PC-9 (cell line): ENCODE measurements at places on chromosomes 13 and 19. TPM values are rescaled to one million over a fixed set of nuclear protein-coding genes. Genes with fewer than 3 reads are reported as not detected.

SLC10A2 gene
- not detected in 2 replicates for total RNA-seq

SIGLEC14 gene
- total RNA-seq = not detected in 2 replicates

DPP9 gene
- total RNA-seq = 83.3 and 85.3 TPM in 2 replicates

STOML3 gene
- not detected in 2 replicates for total RNA-seq

ZNF829 gene
- total RNA-seq = 2.6 and 3.1 TPM in 2 replicates

ANGPTL8 gene
- total RNA-seq = not detected in 2 replicates

LRRC25 gene
- not detected in 2 replicates for total RNA-seq

DNA sequence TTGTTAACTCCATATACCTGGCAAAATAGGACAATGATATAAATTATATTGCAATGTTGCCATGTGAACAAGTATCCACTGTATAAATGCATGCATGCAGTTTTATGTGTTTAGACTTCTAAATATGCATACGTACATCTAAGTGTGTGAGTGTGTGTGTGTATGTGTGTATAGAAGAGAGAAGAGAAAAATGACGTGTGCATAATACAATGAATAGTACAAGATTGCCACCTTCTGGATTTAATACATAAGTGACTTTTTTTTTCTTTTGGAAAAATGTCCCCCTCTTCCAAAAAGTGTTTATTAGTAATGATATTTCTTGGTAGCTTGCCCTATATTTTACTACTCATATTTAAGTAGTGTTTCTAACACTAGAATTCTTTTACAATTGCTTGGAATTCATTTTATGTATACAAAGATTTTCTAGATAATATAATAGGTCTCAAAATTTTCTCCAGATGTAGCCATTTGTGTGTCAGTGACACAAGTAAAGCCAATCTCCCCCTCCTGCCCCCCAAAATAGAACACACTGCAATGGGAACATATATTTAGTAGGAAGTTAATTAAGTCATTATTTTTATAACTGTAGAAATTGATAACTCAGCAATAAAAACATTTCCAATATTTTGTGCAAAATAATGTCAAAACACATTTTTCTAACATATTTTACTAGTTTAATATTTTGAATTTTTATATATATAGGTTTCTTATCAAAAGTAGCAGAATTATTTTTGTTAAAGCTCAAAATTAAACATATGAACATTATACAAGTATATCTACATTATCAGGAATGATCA lies 783.3 kb upstream of the ATXN8OS start:
- H3K36me3 ChIP-seq = no peaks in the 10 kb centered on the region
- no peaks in the 10 kb centered on the region for H3K27me3 ChIP-seq
- DNase-seq = no peak
- no peaks in the 10 kb centered on the region for H3K4me1 ChIP-seq

DNA sequence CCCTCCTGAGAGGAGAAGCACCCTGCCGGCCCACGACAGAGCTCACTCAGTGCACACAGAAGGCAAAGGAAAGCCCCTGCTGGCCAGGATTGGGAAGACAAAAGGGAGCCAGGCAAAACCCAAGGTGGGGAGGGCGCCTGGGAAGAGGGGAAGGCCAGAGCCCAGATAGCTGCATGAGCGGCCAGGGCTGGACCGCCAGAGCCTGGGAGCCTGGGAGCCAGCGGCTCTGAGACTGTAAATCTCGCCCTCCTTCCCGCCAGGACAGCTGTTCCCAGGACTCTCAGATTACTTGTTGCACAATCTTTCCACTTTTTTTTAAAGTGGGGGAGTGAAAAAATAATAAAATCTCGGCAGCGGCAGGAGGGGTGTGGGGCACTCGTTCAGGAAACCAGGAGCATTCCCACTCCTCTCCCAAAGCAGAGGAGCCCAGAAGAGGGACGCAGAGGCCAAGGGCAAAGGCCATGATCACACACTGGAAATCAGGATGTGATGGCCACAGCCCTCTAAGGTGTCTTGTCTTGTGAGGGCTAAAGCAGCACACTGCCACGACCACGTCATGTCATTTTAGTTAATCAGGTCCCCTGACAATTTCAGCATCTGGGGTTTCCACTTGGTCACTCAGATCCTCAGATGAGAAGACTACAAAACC lies 19.6 kb upstream of the EPHX3 start:
- DNase-seq = peak; percentile 72
- peaks cover 44% of the 10 kb centered on the region for H3K36me3 ChIP-seq
- peaks cover 39% of the 10 kb centered on the region for H3K4me1 ChIP-seq
- no peak overlapping the region for H3K4me3 ChIP-seq
- H3K27me3 ChIP-seq = no peaks in the 10 kb centered on the region

DNA sequence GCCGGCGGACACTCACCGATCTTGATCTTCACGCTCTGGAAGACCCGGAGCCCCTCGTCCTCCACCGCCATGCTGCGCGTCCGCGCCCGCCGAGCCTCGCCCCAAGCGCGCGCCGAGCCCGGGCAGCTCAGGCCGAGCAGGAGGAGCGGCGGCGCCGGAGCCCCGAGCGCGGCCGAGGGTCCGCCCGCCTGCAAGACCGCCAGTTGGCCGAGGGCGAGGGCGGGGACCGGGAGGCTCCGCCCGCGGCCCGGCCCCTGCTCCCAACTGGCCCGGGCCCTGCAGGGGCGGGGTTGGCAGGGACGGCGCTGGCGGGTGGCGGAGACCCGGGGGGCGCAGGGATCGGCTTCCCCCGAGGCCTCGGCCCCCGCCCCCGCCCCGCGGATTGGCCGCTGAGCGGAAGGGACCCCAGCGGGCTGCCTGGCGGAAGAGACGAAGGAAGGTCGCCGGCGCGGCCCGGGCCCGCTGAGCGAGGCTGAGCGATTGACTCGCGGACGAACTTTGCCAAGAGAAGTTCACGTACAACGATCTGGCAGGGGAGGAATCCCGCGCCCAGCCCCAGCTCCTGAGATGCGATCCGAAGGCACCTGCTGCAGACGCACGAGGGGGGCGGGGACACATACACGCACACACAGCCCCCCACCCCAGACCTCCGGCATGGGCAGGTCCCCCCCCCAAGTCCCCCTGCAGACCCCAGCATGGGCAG lies at the start of gene RASA3:
Gene RASA3, minus strand, starts transcription at position 205 of the 703 bp plus-strand sequence. Its CDS starts 134 bp downstream, at position 71.
- peak; percentile 49 for DNase-seq
- peak within 1 kb of the TSS; percentile 78 for H3K4me3 ChIP-seq
- H3K27me3 ChIP-seq = no peaks in the 10 kb centered on the region
- no peaks in the 10 kb centered on the region for H3K36me3 ChIP-seq
- H3K4me1 ChIP-seq = peaks cover 16% of the 10 kb centered on the region
- no peak within 1 kb of the TSS for H3K27ac ChIP-seq

DNA sequence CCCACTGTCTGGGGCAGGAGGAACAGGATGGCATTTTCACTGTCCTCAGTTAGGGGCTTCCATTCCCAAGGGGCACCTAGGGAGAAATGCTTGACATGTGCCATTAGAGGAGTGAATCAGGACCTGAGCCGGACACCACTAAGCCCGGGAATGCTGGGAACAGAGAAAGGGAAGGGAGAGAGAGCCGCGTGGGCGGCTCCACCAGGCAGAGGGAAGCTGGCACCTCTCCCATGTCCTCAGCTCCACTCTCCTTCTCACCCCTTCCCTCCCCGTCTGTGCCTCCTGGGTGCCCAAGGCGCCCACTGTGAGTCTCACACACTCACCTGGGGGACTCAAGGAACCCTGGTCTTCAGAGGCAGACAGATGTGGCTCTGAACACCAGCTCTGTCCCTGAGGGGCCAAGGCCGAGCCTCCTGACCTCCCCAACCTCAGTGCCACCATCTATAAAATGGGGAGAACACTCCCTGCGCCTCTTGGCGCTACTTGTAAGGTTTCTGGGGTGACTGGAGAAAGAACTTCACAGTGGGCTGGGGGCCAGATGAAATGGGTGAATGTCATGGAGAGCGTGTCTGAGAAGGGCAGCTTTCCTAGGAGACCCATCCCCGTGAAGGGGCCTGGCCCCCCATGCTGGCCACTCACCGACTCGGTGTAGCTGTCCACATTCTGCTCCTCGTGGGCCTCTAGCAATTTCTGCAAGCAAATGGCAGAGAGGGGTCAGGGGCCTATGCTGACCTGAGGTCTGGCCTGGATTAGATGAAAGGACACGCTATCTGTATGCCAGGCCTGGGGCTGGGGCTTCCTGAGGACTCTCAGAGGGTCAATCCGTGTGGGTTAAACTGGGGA lies 5.3 kb upstream of the KPTN start:
- 0 out of 2 replicates have a peak, but pooled peaks cover 6% of the 10 kb centered on the region for H3K4me1 ChIP-seq
- H3K4me3 ChIP-seq = no peak overlapping the region
- H3K27ac ChIP-seq = no peak overlapping the region
- no peak for DNase-seq
- no peaks in the 10 kb centered on the region for H3K27me3 ChIP-seq

GRCh38 chr13:91228940-91229339 lies 118.5 kb upstream of the MIR17HG start:
- no peak overlapping the region for H3K4me3 ChIP-seq
- no peak for DNase-seq
- no peak overlapping the region for H3K27ac ChIP-seq
- no peaks in the 10 kb centered on the region for H3K4me1 ChIP-seq
- no peaks in the 10 kb centered on the region for H3K27me3 ChIP-seq

DNA sequence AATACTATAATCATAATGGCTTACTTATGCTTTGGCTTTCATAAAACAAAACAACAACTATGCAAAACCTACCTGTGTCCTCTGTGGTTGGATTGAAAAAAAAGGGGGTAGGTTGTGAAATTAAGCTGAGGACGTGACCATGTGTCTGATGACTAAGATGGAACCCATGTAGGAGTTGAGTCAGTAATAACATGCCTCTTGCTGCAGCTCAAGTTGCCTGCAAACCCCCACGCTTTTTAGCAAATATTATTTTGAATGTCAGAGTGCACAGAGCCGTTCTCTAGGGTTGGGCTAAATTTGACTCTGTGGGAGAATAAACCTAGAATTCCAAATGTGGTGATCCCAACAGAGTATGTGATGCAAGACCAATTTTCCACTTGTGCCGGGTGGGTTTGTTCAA lies 209.3 kb downstream of the KCNRG start:
- no peak overlapping the region for H3K27ac ChIP-seq
- no peak for DNase-seq
- H3K4me3 ChIP-seq = no peak overlapping the region
- H3K36me3 ChIP-seq = no peaks in the 10 kb centered on the region

GRCh38 chr13:97272526-97272925 lies 50.4 kb downstream of the MBNL2 start:
- H3K27me3 ChIP-seq = no peaks in the 10 kb centered on the region
- H3K4me1 ChIP-seq = peaks cover 63% of the 10 kb centered on the region
- no peak overlapping the region for H3K4me3 ChIP-seq
- peaks cover 56% of the 10 kb centered on the region for H3K36me3 ChIP-seq
- H3K27ac ChIP-seq = peak overlapping the region; percentile 72

DNA sequence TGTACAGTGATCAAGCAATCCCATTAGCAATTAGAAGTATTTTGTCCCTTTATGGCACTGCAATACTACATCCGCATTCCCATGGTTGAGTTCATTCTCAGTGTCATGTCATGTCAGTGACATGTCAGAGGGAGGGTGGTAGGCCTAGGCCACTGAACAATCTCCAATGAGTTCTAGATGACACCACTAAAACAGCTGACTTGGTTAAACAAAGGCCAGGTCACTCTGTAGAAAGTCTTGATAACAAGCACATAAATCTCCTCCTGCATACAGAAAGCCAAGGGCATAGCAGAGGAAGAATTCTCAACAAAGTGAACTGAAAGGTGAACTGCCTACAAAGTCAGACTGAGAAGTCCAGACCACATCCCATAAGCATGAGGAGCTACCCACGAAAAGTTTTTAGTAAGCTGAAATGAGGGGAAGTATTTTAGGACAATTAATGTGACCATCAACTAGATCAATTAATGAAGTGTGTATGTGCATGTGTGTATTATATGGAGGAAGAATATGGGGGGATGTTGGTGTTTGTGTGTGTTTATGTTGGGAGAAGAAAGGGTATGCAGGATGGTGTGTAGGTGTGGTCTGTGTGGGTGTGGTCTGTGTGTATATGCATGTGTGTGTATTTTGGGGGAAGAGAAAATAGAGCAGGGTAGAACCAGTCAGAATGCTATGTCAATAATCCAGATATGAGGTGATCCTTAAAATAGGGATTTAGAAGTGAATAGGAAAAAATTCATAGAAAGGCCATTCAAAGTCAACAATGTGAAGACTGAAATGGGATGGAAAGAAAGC lies 67.7 kb downstream of the TBC1D4 start:
- H3K36me3 ChIP-seq = no peaks in the 10 kb centered on the region; the same call in 1 of the 2 replicates
- peaks cover 44% of the 10 kb centered on the region for H3K4me1 ChIP-seq
- no peaks in the 10 kb centered on the region for H3K27me3 ChIP-seq
- no peak overlapping the region for H3K27ac ChIP-seq

- H3K36me3 ChIP-seq = no peaks in the 10 kb centered on the region
- DNase-seq = no peak
- no peak overlapping the region for H3K27ac ChIP-seq
- H3K27me3 ChIP-seq = peaks cover 51% of the 10 kb centered on the region
- H3K4me1 ChIP-seq = no peaks in the 10 kb centered on the region
Observed at GRCh38 chr19:30374539-30374864, 2.3 kb downstream of the ZNF536 start.

GRCh38 chr13:35629026-35629425 lies 152.5 kb upstream of the MAB21L1 start:
- H3K4me3 ChIP-seq = no peak overlapping the region
- H3K4me1 ChIP-seq = no peaks in the 10 kb centered on the region
- H3K27ac ChIP-seq = no peak overlapping the region
- no peaks in the 10 kb centered on the region for H3K27me3 ChIP-seq
- DNase-seq = no peak
- H3K36me3 ChIP-seq = no peaks in the 10 kb centered on the region

DNA sequence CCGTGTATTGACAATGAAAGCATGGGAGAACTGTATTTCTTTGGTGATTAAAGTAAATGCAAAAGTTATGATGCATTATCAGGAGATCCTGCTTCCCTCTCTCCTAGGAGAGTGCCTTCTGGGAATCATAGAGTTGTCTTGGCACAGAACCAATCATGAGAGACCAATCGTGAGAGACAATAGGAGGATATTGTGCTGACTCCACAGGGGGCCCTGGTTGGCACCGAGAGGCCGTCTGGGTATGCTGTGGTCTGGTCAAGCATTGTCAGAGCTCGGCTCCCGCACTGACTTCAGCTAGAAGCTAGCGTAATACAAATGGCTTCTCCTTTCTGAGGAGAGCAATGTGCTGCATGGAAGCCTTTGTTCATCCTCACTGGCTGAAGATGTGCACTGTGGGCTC lies 131.5 kb upstream of the GJB6 start:
- no peak overlapping the region for H3K27ac ChIP-seq
- DNase-seq = no peak
- no peaks in the 10 kb centered on the region for H3K36me3 ChIP-seq

- H3K27ac ChIP-seq = no peak overlapping the region
- H3K4me3 ChIP-seq = no peak overlapping the region
- peaks cover 10% of the 10 kb centered on the region for H3K4me1 ChIP-seq
- H3K36me3 ChIP-seq = no peaks in the 10 kb centered on the region
Observed at GRCh38 chr13:60931858-60932546, 483.6 kb downstream of the PCDH20 start.

DNA sequence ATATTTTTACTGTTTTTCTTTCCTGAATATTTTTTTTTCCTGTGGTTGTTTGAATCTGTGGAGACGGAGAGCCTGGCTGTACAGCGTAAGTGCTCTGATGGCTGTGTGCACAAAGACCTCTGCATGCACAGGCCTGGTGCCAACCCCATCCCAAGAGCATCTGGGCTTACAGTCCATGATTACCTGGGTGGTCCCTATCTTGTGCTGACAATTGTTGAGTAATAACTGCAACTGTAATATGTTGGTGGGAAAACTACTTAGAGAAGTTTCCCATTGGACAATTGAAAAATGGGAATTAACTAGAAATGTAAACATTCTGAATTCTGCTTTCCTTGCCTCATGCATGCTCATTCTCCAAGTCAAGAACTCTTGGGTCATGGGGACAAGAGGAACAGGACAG lies 268.7 kb downstream of the SHISA2 start:
- H3K27me3 ChIP-seq = peaks cover 74% of the 10 kb centered on the region
- no peak overlapping the region for H3K27ac ChIP-seq
- no peaks in the 10 kb centered on the region for H3K4me1 ChIP-seq
- DNase-seq = no peak
- H3K36me3 ChIP-seq = no peaks in the 10 kb centered on the region

- H3K36me3 ChIP-seq = no peaks in the 10 kb centered on the region
- H3K4me1 ChIP-seq = 0 out of 2 replicates have a peak, but pooled peaks cover 5% of the 10 kb centered on the region
- no peak overlapping the region for H3K4me3 ChIP-seq
- DNase-seq = no peak
- H3K27ac ChIP-seq = no peak overlapping the region
Observed at GRCh38 chr13:35648201-35648600, 171.7 kb upstream of the MAB21L1 start.
